ENCODE measurements at places on chromosomes 13 and 19. TPM values are rescaled to one million over a fixed set of nuclear protein-coding genes. Genes with fewer than 3 reads are reported as not detected.

Gene IGFL3
- total RNA-seq: not detected

Gene ZNF208
- 23.9 TPM for total RNA-seq

Gene KIR3DL1
- not detected for total RNA-seq

Gene MICOS13
- 45.6 TPM for total RNA-seq

Gene LGALS7B
- total RNA-seq: not detected

Gene EPS8L1
- 84.8 TPM for total RNA-seq

Gene MTUS2
- 0.98 TPM for total RNA-seq

Gene XRCC1
- 29.7 TPM for total RNA-seq

Gene ICAM5
- total RNA-seq: 1.0 TPM

Gene GPR12
- 0.33 TPM for total RNA-seq

Gene TUBA3C
- total RNA-seq: 0.33 TPM

Gene CAPS
- 15.9 TPM for total RNA-seq

Gene RXFP2
- 0.24 TPM for total RNA-seq

Gene UBE2L5
- not detected for total RNA-seq

Gene YJEFN3
- total RNA-seq: 7.2 TPM

Gene NKPD1
- total RNA-seq: 0.81 TPM

Gene CPT1C
- total RNA-seq: 1.9 TPM

Gene GPR4
- total RNA-seq: 4.9 TPM

Gene GJB6
- 0.54 TPM for total RNA-seq

Gene DCLK1
- total RNA-seq: 26.4 TPM

Gene KDM4B
- 87.2 TPM for total RNA-seq

Gene CD22
- 1.6 TPM for total RNA-seq

Gene PDX1
- not detected for total RNA-seq

Gene ALOX5AP
- 6.6 TPM for total RNA-seq

Gene LATS2
- total RNA-seq: 37.4 TPM

Gene FXYD3
- not detected for total RNA-seq

Gene MARK4
- 23.8 TPM for total RNA-seq

Gene HCST
- total RNA-seq: not detected

Gene TSEN34
- 92.4 TPM for total RNA-seq

Gene ARHGAP45
- 19.8 TPM for total RNA-seq

Gene ZBTB7A
- total RNA-seq: 51.7 TPM

Gene PEAK3
- 1.6 TPM for total RNA-seq

Gene TJP3
- 36.7 TPM for total RNA-seq

Gene ZNF665
- 4.3 TPM for total RNA-seq

Gene FAM124A
- 11.4 TPM for total RNA-seq

Gene NLRP11
- total RNA-seq: not detected

Gene PBX4
- total RNA-seq: 62.4 TPM

Gene CABP5
- not detected for total RNA-seq
